ENCODE measurements at places on chromosomes 3 and 15.

DNA sequence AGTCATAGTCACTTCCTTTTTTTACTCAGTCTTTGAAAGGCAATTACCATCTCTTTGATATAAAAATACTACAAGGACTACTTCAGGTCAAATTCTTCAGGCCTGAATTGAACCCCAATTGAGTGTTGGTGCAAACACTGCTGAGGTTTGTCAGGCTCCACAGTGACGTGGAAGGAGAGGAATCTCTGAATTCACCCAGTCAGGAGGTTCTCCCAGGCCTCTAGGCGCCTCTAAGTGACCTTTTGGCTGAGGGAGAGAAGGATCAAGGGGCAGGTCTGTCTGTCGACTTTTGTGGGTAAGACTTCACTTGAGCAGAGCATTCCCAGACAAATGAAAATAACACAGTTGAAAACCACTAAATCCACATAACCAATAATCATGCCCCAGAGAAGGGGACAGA, 227.6 kb upstream of the CHRNA7 start:
- no peak for DNase-seq

DNA sequence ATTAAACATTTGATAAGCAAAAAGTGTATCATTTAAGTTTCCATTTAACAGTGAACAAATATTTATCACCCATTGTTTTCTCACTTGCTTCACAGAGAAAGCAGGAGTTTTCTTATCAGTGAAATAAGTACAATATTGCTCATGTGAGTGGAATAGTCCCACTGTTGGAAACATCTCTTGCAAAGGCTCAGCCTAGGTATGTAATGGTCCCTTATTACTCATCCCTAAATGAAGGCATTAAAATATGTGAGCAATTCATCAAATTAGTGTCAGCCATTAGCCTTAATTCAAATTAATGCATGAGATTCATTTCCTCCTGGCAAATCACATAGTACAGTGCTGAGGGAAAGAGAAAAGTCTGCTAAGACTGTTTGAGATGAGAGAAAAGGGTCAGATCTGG, 9.6 kb upstream of the FMN1 start:
- no peak for DNase-seq

DNA sequence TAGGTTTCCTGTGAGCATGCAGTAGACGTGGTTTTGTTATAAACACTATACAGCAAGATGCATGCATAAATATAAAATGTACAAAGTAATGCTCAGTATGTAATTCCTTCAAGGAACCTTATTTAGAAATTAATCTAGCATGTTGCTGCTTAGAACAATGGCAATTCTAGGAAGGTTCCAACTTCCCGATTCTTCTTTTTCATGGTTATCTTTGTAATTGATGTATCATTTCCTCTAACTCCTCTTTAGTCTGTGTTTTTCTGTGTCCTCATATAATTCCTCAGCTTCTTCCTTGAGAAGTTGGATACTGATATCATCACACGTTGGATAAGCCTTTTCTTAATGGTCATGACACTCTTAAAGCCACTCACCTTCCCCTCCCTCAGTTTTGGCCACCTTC, 3.5 kb downstream of the TSEN2 start:
- DNase-seq: no peak

- no peak for DNase-seq
These were observed 41.7 kb downstream of the CADPS start for GRCh38 chr3:62833538-62833937.

GRCh38 chr3:108973019-108973418, 19.3 kb upstream of the GUCA1C start:
- DNase-seq: no peak

- no peak for DNase-seq
These were observed 511.3 kb downstream of the OCA2 start for GRCh38 chr15:27587810-27588209.

- DNase-seq: no peak
These were observed 11.1 kb upstream of the TPRG1 start for GRCh38 chr3:189160519-189161309.

DNA sequence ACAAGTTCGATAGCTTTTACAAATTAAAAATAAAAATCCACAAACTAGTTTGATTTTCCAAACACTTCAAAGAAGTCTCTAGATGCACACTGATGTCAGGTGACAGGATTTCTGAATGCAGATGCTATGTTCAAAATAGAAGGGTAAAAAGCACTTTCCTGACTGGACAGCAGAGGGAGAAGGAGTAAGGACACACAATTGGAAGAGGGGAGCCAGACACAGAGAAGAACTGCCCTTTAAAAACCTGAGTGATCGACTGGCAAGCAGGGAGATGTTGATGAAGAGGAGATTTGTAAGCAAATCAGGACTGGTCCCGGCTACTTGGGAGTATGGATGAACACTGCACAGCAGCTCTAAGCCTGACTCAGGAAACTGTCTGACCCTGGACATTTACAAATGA, 612.8 kb downstream of the MAGI1 start:
- no peak for DNase-seq

GRCh38 chr15:71044006-71044405, 71.3 kb upstream of the THSD4 start:
- no peak for DNase-seq

DNA sequence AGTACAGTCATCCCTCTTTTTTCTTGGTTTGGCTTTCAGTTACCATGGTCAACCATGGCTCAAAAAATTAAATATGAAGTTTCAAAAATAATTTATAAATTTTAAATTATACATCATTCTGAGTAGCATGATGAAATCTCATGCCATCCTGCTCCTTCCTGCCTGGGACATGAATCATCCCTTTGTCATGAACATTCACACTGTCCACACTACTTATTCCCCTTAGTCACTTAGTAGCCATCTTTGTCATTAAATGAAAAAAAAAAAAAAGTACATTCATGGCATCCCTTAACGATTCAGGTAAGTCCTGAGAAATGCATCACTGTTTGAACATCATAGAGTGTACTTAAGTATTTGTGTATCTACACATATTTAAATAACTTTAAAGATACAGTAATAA, 1046.3 kb downstream of the ROBO2 start:
- no peak for DNase-seq

DNA sequence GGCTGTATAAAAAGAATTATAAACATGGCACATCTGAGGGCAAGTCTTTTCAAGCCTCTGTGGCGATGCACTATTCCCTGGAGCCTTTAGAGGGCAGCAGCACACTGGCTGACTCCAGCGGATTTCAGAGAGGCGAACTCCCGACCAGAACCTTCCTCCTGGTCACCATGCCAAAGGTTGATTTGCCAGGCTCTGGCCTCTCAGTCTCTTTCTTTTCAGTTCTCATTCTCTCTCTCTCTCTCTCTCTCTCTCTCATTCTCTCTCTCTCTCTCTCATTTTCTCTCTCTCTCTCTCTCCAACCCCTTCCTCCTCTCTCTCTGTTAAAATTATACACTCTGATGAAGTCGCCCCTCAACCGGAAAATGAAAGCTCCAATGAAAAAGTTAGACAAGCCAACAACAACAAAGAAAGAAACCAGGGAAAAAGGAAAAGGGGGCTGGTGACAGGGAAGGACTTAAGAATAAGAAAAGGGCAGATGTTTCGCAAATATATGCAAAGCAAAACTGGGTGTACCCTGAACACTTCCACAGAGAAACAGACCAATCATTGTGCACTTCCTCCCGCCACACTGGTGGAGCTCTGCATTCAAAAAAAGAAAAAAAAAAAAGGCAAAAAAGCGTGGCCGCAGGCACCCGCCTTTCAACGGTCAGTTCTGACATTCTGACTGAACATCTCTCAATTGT, 90.2 kb downstream of the TIGIT start:
- DNase-seq: peak; percentile 13

DNA sequence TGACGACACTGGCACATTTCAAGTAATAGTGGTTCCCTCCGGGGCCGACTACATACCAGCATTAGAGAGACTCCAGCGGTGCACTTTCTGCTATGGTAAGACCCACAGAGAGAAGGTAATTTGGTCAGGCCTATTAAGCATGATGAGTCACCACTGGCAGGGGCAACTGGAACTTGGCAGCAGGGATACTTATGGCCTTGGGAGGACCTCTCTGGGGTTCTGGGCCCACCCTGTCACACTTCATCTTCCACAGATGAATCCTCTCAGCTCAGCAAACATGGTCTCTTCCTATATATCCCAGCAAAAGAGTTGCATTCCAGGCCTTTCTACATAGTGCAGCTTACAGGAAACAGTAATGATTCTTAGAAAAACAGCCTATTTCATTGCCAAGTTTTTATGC, 88.0 kb downstream of the PIK3R4 start:
- DNase-seq: no peak

GRCh38 chr3:66851894-66852613, 146.1 kb upstream of the KBTBD8 start:
- no peak for DNase-seq

GRCh38 chr15:69725957-69726356, 273.3 kb downstream of the RPLP1 start:
- no peak for DNase-seq

DNA sequence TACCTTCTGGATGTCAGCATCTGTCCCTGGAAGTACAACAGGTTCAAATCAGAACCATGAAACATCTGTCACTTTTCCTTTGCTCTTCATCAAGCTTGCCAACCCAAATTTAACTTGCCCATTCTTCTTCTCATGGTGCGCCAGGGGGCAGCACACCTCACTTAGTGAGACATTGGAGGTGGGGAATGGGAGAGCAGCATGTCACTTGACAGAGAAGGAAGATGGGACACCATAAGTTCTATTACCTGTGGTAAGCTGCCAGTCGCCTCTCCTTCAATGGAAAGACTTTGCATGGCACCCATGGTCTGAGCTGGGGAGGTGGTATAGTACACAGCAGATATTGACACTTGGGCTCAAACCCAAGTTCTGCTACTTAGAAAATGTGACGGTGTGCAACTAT, 2.9 kb downstream of the SCN5A start:
- DNase-seq: no peak

DNA sequence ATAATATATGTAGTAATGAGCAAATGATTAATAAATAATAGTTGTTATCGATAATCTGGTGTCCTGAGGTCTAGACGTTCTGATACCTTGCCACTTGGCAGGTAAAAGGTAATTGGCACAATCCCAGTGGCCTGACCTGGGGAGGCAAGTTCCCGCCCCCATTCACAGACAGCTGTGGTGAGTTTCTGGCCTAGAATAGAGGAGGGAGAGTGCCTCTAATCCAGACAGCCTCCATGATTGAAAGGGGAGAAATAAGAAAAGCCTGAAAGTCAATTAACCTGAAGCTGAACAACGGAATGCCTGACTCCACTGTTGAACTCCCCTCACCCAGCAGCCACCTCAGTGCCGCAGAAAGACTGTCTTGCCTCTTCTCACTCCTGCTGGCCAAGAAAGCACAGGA, 38.1 kb upstream of the SV2B start:
- DNase-seq: no peak

GRCh38 chr15:42919308-42919707, 1.3 kb downstream of the TTBK2 start:
- DNase-seq: no peak

- DNase-seq: no peak
These were observed 184.1 kb upstream of the RASGRP1 start for GRCh38 chr15:38748710-38749109.

DNA sequence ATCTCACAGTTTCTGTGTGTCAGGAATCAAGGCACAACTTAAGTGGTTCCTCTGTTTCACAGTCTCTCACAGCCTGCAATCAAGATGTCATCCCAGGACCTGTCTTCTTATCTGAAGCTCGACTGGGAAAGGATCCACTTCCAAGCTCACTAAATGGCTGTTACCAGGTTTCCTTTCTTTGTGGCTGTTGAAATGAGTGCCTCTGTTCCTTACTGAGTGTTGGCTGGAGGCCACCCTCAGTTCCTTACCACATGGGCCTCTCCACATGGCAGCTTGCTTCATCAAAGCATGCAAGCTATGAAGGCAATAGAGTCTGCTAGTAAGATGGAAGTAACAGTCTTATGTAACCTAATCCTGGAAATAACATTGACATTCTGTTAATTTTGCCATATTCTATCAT, 174.0 kb downstream of the ERC2 start:
- no peak for DNase-seq

DNA sequence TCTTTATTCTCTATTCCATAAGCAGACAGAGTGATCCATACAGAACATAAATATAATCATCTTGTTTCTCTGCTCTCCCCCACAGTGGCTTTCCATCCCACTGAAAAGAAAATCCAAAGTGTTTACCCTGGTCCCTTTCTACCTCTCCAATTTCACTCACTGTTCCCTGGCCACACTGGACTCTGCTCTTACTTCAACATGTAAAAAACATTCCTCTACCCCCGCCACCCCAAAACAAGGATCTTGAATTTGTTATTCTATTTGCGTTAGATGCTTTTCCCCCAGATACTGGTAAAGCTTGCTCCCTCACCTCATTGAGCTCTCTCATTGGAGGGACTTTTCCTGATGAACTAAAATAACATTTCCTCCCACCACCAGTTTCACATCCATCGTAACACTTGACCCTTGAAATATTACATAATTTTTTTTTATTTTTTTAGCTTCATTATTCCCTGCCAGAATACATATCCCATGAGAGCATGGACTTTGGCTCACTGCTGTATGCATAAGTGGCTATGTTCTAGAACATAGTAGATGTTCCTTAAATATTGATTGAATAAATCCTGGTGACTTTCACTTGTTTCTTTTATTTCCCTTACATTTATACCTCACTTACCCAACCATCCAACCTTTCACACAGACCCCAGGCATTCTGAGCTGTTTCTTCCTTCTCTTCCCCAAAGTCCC, 162.7 kb upstream of the MEIS2 start:
- no peak for DNase-seq
